ENCODE measurements at places on chromosomes 6 and 20. TPM values are rescaled to one million over a fixed set of nuclear protein-coding genes. Genes with fewer than 3 reads are reported as not detected.
A peak's percentile ranks its signal among the peaks of the same experiment; 100 is the strongest.

- no peak for DNase-seq
Observed at GRCh38 chr6:141548966-141549365, 583.8 kb upstream of the GJE1 start.

GRCh38 chr20:59291740-59292383 is 8.5 kb upstream of the EDN3 start:
- DNase-seq: no peak

- DNase-seq: no peak
Observed at GRCh38 chr6:111852725-111853124, 20.5 kb downstream of the FYN start.

- DNase-seq: no peak
Observed at GRCh38 chr6:81697559-81697958, 54.9 kb downstream of the TENT5A start.

GRCh38 chr20:23442436-23442835 is 3.0 kb downstream of the CSTL1 start:
- no peak for DNase-seq

HS3ST5 gene
- total RNA-seq: not detected

GRCh38 chr20:19765266-19765665 is 7.2 kb downstream of the RIN2 start:
- DNase-seq: no peak

DNA sequence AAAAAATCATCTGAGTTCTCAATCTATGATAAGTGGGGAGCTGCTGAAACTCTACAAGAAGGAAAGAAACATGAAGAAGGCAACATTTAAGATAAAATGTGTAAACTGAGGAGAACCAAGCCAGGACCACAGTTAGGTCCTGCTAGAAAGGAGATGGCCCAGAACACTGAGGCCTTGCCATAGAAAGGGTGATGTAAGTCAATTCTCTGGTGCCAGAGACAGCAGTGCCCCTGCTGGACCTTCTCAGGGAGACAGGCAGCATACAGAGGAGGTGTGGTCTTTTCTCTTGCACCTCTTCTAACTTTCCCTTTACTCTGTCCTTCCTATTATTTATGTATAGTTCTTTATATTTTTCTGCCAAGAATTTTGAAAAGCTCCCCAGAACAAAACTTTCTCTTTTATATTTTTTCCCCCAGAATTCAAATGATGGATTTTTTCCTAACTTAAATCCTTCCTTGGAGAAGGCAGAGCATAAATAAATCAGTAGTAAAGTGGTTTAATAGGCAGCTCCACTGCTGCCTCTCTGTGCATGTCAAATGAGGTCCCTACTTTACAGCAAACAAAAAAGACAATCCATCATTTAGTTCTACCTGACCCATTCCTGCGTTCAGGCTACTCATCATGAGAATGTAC is 9.0 kb downstream of the UQCC2 start:
- peak; percentile 48 for DNase-seq

DNA sequence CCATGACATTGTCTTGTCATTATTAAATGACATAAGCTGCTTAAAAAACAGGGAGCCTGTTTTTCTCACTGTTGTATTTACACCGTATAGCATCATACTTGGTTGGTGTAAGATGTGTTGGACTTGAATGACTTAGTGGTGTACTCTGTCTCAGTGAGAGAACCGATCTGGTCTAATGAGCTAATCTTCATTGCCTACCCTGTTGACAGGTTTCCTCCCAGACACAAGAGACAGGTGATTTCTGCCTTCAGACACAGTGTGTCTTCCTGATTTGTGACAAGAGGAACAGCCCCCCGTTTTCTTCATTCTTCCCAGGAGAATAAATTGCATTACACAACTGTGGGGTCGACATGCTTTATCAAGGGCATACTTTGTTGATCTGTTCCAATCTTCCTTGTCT is 137.2 kb upstream of the ID4 start:
- DNase-seq: no peak

DNA sequence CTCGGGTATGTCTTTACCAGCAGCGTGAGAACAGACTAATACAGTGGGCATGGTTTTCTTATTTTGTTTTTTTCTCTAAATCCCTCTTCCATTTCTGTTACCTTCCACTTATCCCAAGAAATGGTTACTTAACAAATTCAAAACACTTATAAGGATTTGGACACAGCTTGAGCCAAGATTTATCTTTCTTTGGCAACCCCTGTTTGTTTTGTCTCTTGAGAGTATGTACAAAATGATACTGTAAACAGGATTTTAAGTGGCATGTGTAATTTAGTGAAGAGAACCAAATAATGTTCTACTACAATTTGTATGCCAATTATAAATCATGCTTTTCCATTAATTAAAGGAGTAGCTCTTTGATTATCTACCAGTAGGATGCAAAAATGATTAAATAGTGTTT is 51.4 kb downstream of the PPP1R14C start:
- no peak for DNase-seq

- no peak for DNase-seq
Observed at GRCh38 chr6:133889557-133890403, 867 bp downstream of the TCF21 start.

ZFP57 gene
- not detected for total RNA-seq

DEFB114 gene
- not detected for total RNA-seq

POU3F2 gene
- total RNA-seq: not detected

GRCh38 chr6:90918361-90918760 is 331.5 kb upstream of the MAP3K7 start:
- no peak for DNase-seq

DNA sequence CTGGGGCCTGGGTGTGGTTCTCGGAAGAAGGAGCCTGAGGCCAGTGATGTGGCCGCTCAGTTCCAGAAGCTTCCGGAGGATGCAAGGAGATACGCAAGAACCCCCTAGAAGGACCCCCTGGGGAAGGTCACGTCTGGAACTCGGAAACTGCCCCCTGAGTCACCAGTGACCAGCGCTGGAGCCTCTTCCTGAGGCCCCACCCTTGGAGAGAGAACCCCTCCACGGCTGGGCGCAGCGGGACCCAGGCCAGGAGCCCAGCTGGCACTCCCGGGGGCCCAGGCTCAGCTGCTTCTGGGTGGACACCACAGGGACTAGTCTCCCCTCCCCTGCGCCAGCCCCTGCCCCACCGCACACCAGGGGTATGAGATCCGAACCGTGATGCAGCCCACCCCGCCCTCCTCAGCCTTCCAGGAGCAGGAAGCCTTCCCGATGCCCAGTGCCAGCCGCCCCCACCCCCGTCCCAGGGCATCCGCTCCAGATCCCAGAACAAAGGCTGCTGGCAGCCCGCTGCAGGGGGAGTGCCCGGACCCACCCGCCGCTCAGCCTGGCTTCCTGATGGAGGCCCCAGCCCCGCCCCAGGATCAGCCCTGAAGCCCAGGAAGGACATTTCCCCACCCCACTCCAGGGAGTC is 7.5 kb downstream of the LAMA5 start:
- DNase-seq: no peak

DNA sequence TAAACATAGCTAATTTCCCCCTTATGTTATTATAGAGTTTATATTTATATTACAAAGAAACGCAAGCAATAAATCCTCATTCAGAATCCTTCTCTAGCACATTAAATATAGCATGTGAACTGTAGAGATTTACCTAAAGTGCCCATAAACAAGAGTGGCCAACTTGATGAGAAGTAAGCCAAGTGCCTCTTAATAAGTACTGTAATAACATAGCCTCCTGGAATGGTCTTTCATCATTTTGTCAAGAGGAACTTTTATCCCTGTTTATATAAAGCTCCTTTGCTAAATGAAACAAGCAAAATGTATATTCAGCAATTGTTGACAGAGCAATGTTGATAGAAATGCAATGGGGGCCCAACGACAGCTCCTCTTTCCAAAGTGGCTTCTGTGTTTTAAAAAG is 195.0 kb downstream of the ARHGAP18 start:
- no peak for DNase-seq

DNA sequence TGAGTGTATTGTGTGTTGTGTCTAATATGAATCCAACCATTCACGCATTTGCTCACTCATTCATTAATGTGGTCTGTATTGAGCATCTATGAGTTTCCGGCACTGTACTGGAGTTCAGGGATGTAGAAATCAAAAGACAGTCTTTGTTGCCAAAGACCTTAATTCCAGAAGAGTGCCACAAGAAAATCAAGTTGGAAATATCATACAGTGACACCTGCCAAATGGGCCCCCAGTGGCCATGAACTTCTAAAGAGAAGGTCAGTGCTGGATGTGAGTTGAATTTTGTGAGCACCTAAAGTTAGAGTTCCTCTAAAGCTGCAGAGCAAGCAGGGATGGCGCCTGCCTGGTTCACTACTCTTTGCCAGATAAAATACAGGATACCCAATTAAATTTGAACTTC is 175.9 kb downstream of the DOK5 start:
- DNase-seq: no peak

DNA sequence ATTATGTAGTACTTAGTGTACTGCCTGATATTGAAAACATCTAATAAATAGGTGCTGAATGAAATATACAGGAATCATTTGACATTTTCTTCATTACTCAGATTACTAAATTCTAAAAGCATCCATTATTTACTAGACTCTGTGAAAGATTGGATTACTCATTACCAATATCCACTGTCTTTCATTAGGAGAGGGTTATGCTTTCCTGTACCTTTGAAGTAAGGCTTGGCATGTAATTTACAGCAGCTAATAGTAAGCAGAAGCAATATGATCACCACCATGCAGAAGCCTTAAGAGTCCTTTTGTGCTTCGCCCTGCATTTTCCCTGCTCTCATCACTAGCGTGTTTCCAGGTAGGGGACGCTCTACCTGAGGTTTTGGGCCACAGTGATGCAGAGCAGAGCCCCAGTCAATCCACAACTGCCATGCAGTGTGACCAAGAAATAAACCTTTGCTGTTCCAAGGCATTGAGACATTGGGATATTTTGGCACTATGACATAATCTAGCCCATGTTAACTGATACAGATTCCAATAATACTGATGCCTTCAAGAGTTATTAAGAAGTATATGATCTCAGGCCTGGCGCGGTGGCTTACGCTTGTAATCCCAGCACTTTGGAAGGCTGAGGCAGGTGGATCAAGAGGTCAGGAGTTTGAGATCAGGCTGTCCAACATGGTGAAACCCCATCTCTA is 502.8 kb upstream of the MARCKS start:
- no peak for DNase-seq

TSBP1 gene
- total RNA-seq: not detected

- no peak for DNase-seq
Observed at GRCh38 chr6:160055813-160056212, 65.8 kb upstream of the SLC22A1 start.

GRCh38 chr6:142356201-142356883 is 54.5 kb downstream of the ADGRG6 start:
- DNase-seq: no peak

STMND1 gene
- total RNA-seq: not detected

HLA-DOA gene
- 4.2 TPM for total RNA-seq

DNA sequence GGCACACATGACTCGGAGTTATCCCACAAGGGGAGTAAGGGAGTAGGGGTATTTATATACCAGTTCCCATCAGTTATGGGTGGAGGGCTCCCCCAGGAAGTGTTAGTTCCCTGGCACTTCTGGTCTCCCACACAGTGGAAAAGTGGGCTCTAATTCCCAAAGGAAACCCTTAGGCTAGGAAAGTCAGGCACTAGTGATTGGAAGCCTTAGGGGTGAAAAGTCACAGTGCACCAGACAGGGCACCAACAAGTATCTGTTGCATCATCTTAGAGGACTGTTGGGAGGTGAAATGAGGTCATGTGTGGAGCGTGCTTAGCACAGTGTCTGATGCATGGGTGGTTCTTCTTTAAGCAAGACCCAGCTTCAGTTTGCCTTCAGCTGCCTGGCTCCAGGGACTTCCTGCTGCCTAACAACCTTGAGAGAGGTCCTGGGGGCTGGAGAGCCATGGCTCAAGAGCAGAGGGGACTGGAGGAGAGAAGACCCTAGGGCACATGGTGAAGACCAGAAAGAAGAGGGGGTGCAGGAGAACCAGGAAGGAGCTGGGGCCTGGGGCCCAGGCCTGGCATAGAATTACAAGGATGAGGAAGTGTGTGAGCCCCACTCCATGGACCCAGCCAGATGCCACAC is 7.5 kb upstream of the FOXP4 start:
- no peak for DNase-seq

DNA sequence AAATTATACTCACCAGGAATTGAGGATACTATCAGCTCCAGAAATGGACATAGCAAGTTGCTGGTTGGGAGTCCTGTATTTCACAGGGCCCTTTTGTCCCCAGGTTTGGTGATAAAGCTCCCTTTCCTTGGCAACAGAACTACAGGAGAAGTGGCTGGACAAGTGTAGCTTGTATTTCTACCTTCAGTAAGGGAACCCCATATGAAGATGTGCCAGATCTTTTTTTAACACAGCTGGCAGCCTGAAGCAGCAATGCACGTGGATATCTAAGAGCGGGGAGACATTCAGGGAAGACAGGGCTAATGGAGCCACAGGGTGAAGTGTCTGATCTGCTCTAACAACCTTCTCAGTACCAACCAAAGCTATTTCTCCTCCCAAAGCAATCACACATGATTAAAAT is 373.9 kb upstream of the ID4 start:
- no peak for DNase-seq

ASIP gene
- total RNA-seq: not detected

HFE gene
- 4.3 TPM for total RNA-seq

DNA sequence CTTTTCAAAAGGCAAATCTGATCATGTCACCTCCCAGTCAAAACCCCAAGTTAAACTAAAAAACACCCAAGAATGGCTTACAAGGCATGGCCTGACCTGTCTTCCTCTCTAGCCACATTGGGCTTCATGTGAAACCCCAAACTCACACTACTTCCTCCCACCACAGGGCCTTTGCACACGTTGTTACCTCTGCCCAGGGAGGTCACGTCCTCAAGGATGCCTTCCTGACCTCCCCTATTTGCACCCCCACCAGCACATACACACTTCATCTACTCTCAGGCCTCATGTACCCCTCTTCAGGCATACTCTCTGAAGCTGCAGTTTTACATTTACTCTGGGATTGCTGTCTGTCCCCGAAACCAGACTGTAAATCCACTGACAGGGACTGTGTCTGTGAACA is 6.1 kb downstream of the EZR start:
- DNase-seq: peak; percentile 53

IL20RA gene
- total RNA-seq: not detected

DNA sequence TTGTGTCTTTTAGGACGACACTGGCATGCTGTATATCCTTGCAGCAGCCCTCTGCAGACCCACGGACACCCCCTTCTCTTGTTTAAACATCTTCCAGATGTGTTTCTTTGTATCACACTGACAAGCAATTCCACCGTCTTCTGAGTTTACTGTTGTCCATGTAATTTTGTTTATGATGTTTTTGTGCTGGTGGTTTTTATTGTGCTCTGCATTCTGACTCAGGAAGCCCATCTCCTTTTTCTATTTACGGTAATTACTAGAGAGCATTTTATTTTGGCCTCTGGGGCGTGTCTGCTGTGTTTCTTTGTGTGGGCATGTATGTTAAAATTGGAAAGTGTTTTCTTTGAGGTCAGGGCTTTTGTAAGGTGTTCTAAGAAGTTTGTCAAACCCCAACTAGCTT is 111.9 kb downstream of the JARID2 start:
- DNase-seq: no peak

HLA-DMA gene
- total RNA-seq: 30.5 TPM

PKHD1 gene
- total RNA-seq: not detected

- DNase-seq: no peak
Observed at GRCh38 chr6:33845031-33845745, 41.4 kb upstream of the MLN start.

MARCKS gene
- total RNA-seq: 0.05 TPM

GRCh38 chr20:3283222-3283820 is 44.3 kb upstream of the SLC4A11 start:
- DNase-seq: no peak

Measured in activated CD8-positive, alpha-beta T cell treated with anti-CD3 and anti-CD28 coated beads, Interleukin-2, amount 10 ng/mL, durations not matched to agents 7 days and 5 days (primary cell).